ENCODE measurements at places on chromosomes 5 and 9.

DNA sequence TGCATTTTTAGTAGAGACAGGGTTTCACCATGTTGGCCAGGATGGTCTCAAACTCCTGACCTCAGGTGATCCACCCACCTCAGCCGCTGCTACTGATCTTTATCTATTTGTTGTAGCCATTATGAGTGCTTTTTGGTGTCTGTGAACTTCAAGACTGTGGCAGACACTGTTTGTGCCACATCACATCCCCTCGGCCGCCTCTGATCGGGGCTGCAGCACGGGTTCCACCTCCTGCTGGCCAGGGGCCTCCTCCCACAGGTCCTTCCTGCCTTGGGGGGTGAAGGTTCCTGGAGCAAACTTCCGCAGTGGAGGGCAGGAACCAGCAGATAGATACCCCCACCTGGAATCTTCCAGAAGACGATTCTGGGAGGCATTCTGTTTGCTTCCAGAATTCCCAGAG lies 98.5 kb downstream of the C9orf50 start:
- no peak for DNase-seq

- DNase-seq: no peak
These were observed 14.9 kb upstream of the NDUFB6 start for GRCh38 chr9:32587901-32588300.

- DNase-seq: no peak
These were observed 99.8 kb downstream of the PPARGC1B start for GRCh38 chr5:149829954-149830353.

DNA sequence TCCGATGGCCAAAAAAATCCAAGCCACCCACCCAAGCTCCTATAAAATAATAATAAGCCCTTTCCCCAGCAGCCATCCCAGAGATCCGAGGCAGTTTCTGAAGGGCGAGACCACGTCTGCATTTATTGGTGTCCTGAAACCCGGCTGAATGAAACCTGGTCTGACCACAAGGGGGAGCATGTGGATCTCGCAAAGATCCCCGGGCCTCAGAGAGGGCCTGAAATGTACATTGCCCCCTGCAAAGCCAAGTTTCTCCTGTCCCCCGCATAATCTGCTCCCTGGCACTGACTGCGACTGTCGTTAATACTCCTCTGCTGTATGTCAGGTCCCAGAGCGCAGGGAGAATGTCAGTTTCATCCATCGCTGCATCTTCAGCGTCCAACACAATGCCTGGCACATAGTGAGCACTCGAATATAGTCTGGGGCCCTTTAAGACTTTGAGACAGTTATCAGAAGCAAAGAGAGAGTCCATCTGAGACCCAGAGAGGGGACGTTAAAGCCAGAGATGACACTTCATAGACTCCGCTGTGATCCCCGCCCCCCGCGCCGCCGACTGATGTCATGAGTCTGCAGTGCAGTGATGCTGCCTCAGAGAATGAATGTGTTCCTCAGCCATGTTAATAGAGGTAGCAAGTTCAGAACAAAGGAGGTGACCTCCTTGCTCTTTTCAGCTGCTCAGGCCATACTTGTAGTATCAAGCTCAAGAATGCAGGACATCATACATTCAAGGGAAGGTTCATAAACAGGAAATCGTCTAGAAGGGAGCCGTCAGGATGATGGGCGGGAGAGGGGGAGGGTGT lies 74.5 kb upstream of the BARHL1 start:
- peak; percentile 76 for DNase-seq

GRCh38 chr5:64971513-64971912 lies 202.8 kb downstream of the CWC27 start:
- peak; percentile 47 for DNase-seq

- DNase-seq: no peak
These were observed 82.9 kb downstream of the ADGRV1 start for GRCh38 chr5:90641528-90641927.

GRCh38 chr5:131242728-131243255 lies 21.1 kb upstream of the CDC42SE2 start:
- peak; percentile 70 for DNase-seq

DNA sequence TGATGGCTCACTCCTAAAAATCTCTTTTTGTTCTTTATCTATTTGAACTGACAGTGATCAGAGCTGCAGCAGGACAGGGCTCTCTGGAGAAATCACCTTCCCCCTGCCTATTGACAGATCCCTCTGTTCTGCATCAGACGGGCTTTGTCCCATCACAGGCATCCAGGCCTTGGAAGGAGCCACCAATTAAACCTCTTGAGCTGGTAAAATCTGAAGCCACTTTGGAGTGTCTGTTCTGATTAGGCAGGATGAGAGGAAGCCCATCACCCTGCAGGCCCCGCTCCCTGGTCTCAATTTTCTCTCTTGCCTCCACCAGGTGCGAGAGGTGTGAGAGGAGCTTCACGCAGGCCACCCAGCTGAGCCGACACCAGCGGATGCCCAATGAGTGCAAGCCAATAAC lies 97.7 kb downstream of the PRDM6 start:
- DNase-seq: no peak

DNA sequence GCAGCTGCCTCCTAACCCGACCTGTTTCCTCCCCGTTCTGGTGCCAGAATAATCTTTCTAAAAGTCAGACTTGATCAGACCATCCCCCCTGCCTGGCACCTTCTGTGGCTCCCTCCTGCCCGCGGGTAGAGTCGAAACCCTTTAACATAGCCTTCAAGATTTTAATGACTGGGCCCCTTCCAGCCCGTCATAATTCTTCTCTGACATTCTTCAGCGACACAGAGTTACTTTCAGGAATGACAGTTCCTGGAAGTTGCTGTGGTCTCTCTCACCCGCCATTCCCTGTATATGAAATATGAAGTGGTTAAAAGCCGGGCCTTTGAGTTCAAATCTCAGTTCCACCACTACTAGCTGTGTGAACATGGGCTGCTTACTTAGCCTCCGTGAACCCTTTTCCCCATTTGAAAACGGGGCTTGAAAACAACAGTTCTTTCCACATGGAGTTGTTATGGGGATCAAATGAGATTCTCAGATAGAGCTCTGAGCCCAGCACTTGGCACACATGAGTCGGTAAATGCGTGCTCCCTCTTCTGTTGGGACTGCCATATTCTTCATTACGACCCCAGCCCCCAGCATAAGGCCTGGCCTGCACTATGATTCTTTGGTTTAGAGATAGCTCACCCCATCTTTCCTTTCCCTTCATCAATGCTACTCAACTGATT lies 737 bp downstream of the NANS start:
- DNase-seq: no peak

DNA sequence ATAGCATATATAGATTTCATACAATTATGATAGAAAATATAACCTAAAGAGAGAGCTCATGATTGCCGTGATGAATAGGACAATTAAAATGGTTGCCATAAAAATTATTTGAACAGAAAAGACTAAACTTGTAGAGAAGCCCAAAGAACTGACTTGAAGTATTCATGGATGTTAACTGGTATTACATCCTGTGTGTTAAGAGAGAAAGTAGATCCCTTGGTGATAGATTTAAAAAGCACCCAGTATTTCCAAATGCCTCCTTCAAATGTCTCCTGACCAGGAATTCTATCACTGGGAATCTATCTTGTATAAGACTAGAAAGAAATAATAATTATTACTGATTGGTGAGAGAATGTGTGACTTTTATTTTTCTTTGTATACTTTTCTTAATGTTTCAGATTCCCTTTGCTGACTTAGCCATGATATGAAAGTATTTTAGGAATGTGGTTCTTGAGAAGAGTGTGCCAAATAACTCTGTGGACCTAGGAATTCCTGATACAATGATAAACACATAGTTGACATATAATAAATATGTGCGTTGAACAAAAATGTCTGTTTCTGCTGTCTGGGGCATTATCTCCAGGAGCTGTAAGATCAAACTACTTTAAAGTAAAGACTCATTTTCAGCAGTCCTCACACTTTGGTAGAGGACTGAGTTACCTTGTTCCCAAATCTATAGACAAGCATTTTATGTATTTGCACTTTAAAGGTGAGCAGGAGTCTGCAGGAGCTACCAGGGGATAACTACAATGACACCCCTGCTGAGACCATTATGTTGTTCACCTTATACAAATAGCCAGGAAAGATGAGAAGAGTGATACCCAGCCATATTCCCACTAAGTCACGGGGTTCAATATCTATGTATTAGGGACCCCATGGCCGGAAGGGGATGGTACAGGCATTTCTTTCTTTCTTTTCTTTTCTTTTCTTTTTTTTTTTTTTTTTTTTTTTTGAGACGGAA lies 211.1 kb upstream of the TLE4 start:
- DNase-seq: peak; percentile 31

GRCh38 chr5:6631441-6631840 lies 1.4 kb downstream of the NSUN2 start:
- DNase-seq: peak; percentile 34

DNA sequence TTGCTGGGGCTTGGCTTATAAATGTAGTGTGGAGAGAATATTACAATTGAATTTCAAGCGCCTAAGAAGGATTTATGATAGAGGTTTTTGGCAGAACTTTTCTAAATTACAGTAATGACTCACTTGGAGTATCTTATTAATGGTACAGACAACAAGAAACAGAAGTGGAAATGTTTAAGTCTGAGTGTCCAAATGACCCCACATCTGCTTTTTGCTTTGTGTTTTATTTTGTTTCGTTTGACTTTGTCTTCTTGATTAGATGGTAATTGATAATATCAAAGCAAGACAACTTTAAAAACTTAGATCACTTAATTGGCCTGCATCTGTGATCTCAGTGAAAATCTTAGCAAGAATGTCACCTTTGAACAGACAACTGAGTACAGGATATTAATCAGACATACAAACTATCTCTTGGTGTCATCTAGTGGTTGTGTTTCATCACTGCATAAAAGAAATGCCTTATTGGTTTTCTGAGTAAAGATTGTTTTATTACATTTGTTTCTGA lies 577.4 kb downstream of the ISL1 start:
- peak; percentile 0 for DNase-seq

DNA sequence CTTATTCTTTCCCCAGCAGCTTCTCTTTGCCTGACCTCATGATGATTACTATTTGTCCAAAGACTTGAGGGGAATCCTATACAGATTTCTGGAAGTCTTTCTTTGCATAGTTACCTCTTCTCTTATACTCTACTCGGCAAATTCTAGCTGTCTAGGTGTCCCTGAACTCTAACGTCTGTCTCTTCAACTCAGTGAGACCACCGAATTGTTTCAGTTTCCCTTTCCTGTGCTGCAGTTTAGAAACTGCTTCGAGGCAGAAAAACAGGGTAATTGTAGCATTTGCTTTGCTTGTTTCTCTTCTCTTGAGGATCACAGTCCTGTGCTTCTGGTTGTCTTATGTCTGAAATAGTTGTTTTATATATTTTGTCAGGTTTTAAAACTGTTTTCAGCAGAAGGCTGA lies 14.8 kb downstream of the LVRN start:
- DNase-seq: no peak

DNA sequence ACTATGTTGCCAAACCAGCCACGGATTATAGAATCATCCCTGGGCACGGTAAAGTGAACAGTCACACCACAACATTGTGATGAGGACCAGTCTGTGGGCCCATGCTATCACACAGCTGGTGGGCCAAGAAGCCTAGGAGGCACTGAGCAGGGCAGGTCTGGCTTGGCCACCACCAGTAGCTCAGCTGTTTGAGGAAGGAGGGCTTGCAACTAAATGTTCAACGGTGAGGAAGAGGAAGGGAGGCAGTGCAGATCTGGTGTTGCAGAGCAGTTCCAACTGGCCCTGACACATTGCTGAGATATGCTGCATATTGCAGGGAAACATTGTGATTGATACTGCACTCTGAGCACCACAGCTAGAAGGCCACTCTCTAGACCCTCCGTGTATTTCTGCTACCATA lies 77.9 kb upstream of the ATG10 start:
- no peak for DNase-seq

DNA sequence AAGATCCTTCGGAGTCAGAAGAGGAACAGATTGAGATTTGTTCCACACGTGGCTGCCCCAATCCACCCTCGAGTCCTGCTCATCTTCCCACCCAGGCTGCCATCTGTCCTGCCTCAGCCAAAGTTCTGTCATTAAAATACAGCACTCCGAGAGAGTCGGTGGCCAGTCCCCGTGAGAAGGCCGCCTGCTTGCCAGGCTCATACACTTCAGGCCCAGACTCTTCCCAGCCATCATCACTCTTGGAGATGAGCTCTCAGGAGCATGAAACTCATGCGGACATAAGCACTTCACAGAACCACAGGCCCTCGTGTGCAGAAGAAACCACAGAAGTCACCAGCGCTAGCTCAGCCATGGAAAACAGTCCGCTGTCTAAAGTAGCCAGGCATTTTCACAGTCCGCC lies 85.9 kb downstream of the GOLPH3 start:
- DNase-seq: no peak

- DNase-seq: peak; percentile 48
These were observed 1642.7 kb upstream of the WWC1 start for GRCh38 chr5:166648736-166649135.

DNA sequence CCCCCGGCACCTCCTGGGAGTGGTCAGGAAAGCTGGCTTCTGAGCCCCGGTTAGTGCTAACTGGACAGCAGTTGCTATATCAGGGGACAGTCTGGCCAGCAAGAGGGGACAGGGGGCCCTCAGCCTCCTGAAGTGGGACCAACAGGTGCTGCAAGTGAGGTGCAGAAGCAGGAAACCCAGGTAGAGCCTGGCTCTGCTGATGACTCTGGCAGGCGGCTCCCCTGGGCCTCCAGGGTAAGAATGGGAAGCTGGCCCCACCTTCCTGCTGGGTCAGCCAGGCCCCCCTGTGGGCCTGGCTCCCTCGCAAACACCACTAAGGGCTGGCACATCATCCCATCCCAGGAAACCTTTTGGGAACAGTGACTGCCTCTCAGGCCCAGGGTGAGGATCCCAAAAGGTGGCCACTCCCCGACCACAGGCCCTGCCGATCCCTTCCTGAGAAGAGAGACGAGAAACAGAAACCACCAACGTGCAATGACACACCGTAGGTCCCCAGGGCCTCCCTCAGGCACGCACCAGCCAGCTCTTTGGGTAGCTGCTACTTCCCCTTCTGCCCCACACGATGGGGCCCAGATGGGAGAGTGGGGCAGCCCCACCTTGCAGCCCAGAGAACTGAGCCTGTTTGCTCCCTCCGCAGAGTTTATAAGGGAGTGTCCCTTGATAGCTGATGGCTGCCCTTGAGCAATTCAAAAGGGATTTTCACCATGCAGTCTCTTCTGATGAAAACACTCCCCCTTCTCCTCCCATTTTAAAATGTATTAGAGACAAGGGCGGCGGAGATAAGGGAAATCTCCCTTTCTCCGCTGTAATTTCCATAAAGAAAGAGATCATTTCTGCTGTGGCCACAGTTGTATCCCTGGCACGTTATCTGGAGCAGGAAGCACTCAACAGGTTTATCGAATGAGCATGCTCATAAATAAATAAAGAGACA lies 76.8 kb downstream of the STK10 start:
- peak; percentile 61 for DNase-seq
